ENCODE measurements at places on chromosomes 6 and 20. TPM values are rescaled to one million over a fixed set of nuclear protein-coding genes. Genes with fewer than 3 reads are reported as not detected.

CCN2 gene
- total RNA-seq = 82.6 TPM

CDS2 gene
- total RNA-seq = 15.0 TPM

DAAM2 gene
- 5.2 TPM for total RNA-seq

DNA sequence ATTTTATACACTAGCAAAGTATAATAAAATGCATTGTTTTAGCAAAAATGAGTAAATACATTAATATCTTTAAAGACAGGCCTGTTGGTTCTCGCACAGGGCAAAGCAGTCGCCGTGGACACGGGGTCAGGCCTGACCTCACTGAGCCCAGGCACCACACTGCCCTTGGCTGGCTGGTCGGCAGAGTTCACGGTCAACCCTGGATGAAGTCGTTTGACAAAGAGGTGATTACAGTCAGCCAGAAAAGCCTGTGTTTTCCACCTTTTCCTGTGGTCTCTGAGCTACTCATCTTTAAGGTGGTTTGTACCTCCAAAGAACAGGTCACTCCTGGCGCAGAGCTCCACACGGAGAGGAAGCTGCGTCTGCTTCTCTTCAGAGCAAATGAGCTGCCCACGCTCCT is 191.5 kb downstream of the DLL1 start:
- no peak for DNase-seq

GRCh38 chr6:14337152-14337551 is 219.6 kb downstream of the CD83 start:
- no peak for DNase-seq

DNA sequence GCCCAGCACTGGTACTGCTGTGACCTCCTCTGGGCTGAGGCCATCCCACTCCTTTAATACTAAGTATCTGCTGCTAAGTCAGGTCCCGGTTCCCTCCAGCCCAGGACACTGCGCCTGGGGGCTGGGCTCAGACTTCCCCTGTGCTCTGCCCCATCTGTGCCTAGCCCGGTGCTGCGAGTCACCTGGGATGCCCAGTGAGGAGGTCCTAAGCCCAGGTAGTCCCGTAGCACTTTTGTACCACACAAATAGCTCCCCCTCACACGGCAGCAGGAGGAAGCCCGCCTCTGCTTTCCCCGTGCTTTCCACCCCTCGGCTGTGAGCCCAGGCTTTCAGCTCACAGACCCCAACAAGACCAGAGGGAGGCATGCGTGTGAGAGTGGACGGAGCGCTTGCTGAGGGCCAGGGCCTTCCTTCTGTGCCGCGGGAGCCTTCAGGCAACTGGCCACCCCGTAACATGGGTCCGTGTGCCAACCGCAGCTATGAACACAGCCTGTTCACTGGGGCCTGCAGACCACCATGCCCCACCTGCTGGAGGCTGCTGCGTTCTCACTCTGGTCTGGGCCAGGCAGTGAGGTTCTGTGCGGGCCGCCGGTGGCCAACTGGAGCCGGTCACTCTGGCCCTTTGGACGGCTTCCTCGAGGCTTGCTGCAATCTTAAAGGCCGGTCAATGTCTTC is 79.9 kb upstream of the MPC1 start:
- no peak for DNase-seq

CRIP3 gene
- not detected for total RNA-seq

Data from Daoy (cell line).